ENCODE measurements at places on chromosomes 12 and 14.

DNA sequence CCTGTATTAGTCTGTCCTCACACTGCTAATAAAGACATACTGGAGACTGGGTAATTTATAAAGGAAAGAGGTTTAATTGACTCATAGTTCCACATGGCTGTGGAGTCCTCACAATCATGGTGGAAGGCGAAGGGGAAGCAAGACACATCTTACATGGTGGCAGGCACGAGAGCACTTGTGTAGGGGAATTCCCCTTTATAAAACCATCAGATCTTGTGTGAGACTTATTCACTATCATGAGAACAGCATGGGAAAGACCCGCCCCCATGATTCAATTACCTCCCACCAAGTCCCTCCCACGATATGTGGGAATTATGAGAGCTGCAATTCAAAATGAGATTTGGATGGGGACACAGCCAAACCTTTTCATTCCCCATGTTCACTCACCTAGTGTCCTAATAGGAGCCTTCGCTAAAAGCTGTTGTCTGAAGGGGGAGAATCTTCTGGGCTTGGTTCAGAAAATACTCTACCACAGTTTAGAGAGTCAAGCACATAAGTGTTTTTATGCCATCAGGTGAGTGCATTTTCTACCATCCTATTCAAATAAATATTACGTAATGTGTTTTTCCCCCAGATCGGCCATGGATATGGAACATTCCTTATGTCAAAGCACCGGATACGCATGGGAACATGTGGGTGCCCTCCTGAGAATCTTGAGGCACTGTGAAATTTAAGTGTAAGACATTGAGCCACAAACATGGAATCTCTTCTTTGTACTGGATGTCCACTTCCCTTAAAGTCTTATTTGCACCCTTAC lies 19.1 kb upstream of the KCNK13 start:
- no peak for DNase-seq

DNA sequence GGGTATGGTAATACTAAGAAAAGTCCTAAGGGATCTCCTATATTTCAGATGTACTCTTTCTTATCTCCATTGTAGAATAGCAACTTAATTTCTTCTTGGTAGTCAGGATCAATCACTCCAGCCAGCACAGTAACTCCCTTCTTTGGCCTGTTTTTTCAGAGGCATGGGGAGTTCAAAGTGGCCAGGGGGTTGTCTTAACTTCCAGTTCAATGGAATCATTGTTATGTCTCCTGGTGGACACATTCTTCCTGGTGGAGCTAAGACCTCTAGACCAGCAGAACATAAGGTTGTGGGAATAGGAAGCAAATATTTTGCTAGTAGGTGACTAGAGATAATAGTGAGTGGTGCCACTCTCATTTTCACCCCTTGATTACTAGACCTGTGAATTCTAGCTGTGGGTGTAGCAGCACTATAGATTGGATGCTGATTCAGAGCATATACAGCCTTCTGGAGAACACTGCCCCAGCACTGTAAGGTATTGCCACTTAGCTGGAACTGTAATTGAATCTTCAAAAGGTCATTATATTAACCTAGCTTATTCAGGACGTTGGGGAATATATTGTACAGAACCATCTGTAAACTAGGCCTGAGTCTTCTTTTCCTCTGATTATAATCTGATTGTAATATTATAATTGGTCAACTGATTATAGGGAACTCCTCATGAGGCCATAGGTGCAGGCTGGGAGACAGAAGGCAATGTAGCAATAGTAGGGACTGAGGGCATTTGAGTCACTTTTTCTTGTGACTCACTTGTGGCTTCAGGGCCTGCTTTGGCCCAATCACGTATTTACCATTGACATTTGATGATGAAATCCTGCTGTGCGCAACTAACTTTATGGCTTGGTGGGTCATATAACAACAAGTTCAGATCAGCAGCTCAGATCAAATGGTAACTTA lies 60.2 kb upstream of the ATP2B1 start:
- DNase-seq = no peak

DNA sequence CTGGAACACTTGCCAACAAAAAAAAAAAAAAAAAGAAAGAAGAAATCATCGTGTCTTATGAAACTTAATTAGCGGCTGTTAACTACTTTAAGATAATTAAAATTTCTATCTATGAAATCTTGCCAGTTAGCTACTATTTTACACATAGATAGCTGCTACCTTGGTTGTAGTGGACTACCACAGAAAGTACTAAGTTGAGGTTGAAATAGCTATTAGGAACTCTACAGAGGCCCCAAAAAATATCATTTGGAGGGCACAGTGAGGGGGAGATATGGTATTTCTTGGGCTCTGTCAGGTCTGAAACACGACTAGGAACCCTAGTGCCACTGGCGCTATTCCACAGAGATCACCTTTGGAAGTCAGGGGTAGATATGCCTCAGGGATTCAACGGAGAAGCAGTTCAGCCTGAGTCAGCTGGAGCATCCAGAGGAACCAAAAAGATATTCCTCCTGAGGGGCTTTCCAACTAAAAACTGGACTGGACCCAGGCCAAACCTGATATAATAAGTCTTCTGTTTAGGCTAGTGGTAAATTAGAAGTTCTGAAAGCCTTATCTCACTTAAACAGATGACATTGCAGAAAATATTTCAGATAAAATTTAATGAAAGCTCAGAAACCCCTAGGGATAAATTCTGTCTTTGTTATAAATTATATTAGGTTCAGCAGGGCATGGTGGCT lies 126.1 kb downstream of the EPS8 start:
- DNase-seq = no peak

DNA sequence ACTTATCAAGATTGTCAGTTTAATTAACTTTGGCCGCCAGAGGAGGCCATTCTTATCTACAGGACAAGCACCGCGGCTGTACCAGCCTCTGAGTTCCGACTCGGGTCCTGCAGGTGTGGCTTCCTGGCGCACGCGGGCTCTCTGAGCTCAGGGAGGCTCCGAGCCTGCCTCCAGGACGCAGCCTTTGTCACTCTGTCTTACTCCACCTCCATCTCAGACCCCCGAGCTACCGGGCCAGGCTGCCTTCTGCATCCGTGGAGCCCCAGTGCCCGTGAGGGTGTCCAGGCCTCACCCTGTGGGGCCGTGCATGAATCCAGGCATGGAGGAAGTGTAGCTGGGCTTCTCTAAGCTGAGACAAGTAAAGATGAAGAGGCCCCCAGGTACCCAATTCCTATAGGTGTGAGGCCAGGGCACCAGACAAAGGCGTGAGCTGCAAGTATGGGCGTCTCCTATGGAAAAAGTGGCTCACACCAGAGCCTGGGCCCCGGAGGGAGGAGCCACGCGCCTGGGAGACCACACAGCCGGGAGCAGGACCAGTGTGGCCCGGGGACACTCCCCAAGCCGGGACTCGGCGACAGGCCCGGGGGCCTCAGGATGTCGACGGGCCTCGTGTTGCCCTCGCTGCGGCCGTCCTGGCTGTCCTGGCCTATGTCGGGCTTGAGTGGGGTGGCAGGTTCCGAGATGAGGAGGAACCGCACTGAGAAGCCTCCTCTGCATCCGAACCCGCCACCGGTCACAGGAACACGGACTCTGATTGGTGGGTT lies 42.8 kb downstream of the NOC4L start:
- DNase-seq = peak; percentile 49

DNA sequence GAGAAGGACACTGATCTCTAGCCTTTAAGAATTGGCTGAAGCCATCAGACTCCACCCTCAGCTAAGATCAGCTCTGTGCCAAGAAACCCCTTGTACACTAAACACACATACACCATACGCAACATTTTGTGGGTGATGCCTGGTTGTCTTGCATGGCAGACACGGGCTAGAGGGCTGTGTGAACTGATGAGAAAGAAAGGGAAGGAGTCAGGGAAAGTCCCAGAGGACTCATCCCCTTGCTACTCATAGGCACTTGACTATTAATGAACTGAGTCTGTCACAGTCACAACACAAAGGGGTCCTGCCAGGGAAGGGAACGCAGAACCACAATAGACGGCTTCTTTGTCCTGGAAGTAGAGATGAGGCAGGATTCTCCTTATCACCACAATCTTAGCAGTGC lies 80.8 kb downstream of the EMP1 start:
- DNase-seq = no peak

DNA sequence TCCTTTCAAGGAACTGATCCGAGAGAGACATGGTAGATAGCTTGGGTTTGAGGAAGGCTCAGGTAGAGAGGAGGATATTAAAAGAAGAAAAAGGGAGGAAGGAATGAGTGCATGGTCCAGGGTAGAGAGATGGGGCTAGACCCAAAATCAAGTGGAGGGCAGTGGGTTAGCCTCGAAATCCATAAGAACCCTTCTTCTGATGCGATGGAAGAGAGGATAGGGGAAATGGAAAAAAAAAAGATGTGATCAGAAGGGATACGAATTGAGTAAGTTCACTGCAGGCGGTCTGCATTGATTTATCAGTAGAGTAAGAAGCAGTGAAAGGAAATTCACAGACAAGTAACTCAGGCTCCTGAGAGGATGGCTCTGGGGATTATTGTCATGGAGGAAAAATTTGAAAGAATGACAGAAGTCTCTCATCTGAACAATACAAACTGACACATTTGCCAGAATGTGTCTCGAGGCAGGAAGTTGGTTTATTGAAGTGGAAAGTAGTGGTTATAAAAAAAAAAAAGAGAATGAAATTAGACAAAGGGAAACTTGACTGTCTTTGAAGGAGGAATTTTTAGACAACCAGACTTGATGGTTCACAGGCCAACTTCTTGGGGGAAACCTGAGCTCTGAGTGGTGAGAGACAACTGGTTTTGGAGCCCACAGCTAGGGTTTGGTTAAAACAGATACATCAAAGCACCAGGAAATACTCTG lies 10.2 kb downstream of the PPFIBP1 start:
- DNase-seq = peak; percentile 73

DNA sequence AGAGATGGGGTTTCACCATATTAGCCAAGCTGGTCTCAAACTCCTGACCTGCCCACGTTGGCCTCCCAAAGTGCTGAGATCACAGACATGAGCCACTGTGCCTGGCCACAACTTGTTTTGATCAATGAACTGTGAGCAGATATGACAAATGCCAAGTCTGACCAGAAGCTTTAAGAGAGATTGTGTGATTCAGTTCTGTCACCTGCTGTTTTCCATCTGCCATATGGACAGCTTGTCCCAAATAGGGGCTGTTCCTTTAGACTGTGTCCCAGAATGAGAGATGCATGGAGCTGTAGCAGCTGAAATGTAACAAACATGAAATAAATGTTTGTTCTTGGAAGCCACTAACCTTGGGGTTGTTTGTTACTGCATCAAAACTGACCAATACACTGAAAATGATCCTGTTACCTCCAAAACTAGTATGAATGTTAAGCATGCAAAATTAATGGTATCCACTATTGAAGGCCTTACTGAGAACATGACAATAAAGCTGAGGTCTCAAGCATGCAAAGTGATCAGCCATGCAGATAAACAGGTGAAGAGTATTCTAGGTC lies 65.9 kb upstream of the MED13L start:
- DNase-seq = no peak

- peak; percentile 70 for DNase-seq
Measured at GRCh38 chr12:53208877-53209463, 1.9 kb upstream of the ITGB7 start.

DNA sequence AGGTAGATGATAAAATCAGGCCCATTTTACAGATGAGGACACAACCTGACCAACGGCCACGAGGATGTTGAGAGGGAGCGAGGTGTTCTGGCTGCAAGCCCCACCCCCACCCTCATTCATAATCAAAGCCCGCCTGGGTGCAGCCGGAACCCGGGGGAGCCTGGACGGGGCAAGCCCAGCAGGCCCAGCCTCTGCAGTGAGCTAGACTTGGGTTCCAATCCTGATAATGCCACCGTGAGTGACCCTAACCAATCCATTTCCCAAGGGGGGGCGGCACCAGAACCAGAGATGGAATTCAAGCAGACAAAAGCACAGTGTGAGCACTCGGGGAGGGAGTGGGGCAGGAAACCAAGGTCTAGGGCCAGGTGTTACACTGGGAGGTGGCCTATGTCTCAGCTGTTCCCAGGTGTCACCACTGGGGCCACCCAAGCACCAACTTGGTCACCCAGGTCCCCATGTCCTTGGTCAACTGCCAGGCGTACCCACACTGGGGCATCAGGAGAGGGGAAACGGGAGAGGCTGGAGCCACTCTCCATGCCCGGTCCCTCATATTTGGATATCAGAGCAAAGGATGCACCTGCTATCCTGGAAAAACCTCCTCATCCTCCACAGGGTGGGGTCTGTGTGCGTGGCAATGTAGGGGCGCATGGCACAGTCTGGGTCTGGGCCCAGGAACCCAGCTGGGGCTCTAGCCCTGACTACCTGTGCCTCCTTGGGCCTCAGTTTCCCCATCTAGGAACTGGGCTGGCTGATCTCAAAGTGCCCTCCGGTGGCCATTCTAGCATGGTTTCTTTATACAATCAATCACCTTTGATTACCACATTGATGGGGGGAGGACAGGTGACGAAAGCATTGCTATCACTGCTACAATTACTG lies 58.4 kb downstream of the FAM222A start:
- no peak for DNase-seq

- DNase-seq = no peak
Measured at GRCh38 chr12:104602406-104602805, 145.7 kb downstream of the CHST11 start.

GRCh38 chr14:73713206-73713802 lies 880 bp downstream of the PNMA1 start:
- no peak for DNase-seq

DNA sequence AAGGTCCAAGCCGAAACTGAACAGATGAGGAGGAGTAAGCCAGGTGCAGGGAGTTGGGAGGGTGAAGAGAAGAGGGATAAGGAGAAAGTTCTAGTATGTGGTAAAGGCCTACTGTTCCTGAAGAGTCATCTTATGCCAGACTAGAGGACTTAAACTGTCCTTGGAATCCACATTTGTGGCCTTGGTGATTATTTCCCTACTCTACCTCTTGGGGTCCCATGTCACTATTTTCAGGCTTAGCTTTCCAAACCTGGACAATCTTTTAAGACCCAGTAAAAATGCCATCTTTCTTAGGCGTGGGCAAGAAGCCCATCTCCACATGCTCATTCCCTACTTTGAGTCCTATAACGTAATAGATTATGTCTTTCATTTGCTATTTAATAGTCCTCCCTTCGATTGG lies 40.1 kb upstream of the CRY1 start:
- no peak for DNase-seq

DNA sequence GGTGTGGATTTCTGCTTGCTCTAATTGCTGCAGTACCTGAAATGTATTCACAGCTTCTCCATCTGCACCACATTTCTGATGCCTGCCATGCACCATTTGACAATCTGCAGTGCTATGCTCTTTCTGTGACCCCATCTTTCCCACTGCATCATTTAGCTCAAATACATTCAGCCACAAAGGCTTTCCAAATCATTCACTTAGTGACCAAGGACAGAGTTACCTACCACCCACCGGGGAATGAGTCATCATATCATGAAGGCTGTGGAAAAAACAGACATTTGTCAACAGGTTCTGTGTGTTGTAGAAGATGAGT lies 465.5 kb upstream of the ATP2B1 start:
- no peak for DNase-seq

- no peak for DNase-seq
Measured at GRCh38 chr12:115402443-115403180, 718.6 kb upstream of the TBX3 start.

GRCh38 chr14:90614696-90615516 lies 201.3 kb downstream of the TTC7B start:
- no peak for DNase-seq

- DNase-seq = no peak
Measured at GRCh38 chr14:30333934-30334333, 225.0 kb upstream of the G2E3 start.
